NCI-H187 (cell line): ENCODE measurements at places on chromosomes 1 and 21.
A peak's percentile ranks its signal among the peaks of the same experiment; 100 is the strongest.

DNA sequence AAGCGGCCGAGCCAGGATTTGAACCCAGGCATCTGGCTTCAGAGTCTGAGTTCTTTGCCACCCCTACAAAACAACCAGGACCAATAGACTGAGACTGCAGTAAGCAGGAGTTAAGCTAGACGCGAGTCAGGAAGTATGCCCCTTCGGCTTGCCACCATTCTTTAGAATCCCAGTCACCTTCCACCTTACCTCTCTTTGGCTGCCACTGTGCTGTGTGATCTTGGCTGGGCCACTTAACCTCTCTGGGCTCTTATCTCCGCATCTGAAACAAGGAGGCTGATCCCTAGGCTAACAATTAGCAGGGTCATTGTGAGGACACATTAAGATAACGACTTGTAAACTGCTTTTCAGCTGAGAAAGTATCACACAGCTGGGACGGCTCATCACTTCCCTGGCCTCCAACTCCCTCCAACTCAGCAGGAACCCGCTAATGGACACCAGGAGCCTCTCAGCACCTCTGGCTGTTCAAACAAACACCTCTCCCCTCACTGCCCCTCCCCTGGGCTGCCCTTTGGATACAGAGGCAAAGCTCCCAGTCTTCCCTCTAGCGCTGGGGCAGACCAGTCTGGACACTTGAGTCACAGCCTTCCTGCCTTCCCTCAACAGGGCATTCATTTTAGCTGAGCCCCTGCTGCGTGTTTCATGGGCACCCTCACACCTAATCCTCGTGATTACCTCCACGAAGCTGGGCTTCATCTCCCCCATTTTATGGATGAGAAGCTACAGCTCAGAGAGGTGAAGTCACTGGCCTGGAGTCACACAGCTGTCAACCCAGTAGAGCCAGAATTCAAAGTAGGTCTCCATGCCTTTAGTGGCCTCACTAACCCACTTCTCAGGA, 83.2 kb downstream of the CAMK2N1 start:
- DNase-seq = peak; percentile 11

GRCh38 chr1:162908780-162909179, 47.8 kb upstream of the CCDC190 start:
- DNase-seq = no peak

DNA sequence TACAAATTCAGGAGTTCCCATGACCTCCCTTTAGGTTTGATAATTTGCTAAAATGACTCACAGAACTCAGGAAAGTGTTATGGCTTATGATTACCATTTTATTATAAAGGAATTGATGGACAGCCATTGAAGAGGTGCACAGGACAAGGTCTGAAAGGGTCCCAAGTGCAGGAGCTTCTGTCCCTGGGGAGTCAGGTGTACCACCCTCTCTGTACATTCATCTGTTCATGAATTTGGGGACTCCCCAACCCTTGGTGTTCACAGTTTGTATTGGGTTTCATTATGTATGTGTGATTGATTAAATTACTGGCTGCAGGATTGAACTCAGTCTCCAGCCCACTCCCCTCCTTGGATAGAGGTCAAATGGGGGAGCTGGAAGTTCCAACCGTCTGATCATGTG, 10.8 kb upstream of the IL10RB start:
- DNase-seq = no peak

- no peak for DNase-seq
These were observed 182.0 kb downstream of the PLA2G4A start for GRCh38 chr1:187010571-187011309.

GRCh38 chr1:76723949-76724348, 143.3 kb upstream of the ST6GALNAC5 start:
- DNase-seq = no peak
